ENCODE measurements at places on chromosomes 13 and 19. TPM values are rescaled to one million over a fixed set of nuclear protein-coding genes. Genes with fewer than 3 reads are reported as not detected.

The BCL2L12 gene
- 23.6 TPM for total RNA-seq

The ZNF568 gene
- total RNA-seq: 13.2 TPM

DNA sequence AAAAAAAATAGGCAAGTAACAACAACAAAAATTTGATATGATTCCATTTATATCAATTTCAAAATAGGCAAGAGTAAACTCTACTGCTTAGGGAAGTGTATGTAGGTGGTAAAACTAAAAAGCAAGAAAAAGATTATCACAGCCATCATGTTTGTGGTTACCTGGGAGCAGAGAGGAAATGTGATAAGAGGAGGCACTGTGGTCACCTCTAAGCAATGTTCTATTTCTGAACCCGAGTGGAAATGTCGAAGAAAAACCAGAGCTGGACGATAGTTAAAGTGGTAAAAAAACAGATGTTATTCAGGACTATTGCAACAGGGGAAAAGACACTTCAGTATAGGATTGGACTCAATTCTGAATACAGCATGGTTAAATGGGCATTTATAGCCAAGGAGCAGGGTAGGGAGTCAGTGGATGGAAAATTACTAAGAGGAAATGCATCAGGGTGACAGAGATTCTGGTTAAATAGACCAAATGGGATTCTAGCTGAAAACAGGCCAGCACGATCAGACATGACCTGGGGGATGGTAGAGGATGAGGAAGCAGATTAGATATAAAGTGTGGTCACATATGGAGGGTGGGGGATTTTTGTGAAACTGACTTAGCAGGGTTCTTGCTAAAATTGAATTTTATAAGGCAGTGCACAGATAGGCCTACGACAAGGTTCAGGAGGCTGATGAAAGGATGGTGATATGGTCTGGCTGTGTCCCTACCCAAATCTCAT lies 6.0 kb upstream of the TEX30 start:
- no peak for DNase-seq

DNA sequence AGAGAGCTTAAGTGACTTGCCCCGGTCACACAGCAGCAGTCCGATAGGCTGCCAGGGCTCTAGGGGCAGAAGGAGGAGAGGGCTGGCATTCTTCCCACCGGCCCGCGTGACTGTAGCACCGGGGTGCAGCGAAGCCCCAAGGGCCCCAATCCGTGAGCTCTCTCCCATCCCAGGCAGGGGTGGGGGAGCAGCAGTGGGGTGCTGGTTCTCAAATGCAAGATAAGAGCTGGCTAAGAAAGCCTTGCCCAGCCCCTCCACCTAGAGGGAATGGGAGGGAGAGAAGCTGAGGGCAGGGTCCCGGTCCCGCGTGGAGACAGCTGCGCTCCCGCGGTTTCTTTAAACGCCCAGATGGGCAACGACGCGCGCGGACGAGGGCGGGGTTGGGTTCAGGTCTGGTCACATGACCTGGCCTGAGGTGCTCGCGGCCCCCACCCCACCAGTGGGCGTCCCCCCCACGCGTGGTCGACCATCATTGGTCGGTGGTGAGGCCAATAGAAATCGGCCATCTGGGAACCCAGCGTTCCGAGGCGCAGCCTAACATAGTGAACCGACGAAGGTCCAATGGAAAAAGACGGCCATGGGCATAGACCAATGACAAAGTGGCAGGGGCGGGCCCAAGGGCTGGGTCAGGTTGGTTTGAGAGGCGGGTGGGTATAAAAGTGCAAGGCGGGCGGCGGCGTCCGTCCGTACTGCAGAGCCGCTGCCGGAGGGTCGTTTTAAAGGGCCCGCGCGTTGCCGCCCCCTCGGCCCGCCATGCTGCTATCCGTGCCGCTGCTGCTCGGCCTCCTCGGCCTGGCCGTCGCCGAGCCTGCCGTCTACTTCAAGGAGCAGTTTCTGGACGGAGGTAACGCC lies at the start of gene CALR:
Gene CALR, plus strand, starts transcription at position 683 of the 852 bp plus-strand sequence. Its CDS starts 71 bp downstream, at position 754.
- DNase-seq: peak; percentile 100

DNA sequence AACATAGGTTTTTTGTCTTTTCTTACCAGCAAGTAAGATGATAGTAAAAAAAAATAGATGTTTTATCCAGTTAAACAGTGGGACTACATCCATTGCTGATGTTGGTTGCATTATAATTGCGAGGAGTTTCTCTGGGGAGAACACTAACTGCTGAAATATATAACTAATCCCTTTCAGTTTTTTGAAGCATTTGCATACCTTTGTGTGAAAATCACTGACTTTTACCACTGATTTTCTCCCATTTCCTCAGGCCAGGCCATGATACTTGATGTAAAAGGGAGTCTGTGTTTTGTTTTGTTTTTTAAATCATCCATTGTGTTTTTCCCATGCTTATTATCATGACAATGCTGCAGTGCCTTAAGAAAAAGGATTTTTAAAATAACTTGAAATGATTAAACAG lies 699.5 kb downstream of the PCDH9 start:
- no peak for DNase-seq

Data from osteocyte (in vitro differentiated cells).